Activated B cell treated with CpG ODN at 0.5 μM for 24 hours (primary cell): ENCODE measurements at places on chromosomes 7 and 10.

DNA sequence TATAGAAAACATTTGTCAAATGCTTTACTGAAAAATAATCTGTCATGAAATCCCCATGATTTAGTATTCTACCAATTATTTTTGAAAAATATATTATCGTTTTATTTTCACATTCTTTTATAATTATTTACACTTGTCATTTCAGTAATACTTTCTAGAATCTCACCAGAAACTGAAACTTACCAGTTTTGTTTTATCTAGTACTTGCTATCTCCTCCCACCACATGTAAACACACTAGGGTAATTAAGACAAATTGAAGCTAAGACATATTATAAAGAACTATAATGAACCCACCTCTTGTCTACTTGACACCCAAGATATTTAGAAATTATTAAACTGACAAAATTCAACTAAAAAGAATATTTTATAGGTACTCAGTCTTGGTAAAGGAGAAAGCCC, 51.5 kb upstream of the GRM3 start:
- no peak overlapping the region for H3K4me3 ChIP-seq
- DNase-seq, result no peak
- no peak overlapping the region for H3K27ac ChIP-seq
- no peaks in the 10 kb centered on the region for H3K4me1 ChIP-seq
- H3K36me3 ChIP-seq, result no peaks in the 10 kb centered on the region

- peak overlapping the region; percentile 92 for H3K27ac ChIP-seq
- peaks cover 90% of the 10 kb centered on the region for H3K4me1 ChIP-seq
- DNase-seq, result no peak
- peak overlapping the region; percentile 84 for H3K4me3 ChIP-seq
- H3K36me3 ChIP-seq, result peaks cover 60% of the 10 kb centered on the region
- no peaks in the 10 kb centered on the region for H3K27me3 ChIP-seq
Measured at GRCh38 chr10:96695366-96695765, 24.9 kb downstream of the PIK3AP1 start.

GRCh38 chr10:129552119-129552518, 85.1 kb downstream of the MGMT start:
- peak overlapping the region; percentile 6 for H3K4me3 ChIP-seq
- no peaks in the 10 kb centered on the region for H3K27me3 ChIP-seq
- H3K36me3 ChIP-seq, result peaks cover 19% of the 10 kb centered on the region
- H3K4me1 ChIP-seq, result peaks cover 19% of the 10 kb centered on the region

GRCh38 chr10:72248468-72249151, 25.1 kb upstream of the DDIT4 start:
- DNase-seq, result peak; percentile 54
- H3K4me1 ChIP-seq, result peaks cover 85% of the 10 kb centered on the region
- no peaks in the 10 kb centered on the region for H3K36me3 ChIP-seq
- H3K27ac ChIP-seq, result peak overlapping the region; percentile 97
- no peaks in the 10 kb centered on the region for H3K27me3 ChIP-seq

DNA sequence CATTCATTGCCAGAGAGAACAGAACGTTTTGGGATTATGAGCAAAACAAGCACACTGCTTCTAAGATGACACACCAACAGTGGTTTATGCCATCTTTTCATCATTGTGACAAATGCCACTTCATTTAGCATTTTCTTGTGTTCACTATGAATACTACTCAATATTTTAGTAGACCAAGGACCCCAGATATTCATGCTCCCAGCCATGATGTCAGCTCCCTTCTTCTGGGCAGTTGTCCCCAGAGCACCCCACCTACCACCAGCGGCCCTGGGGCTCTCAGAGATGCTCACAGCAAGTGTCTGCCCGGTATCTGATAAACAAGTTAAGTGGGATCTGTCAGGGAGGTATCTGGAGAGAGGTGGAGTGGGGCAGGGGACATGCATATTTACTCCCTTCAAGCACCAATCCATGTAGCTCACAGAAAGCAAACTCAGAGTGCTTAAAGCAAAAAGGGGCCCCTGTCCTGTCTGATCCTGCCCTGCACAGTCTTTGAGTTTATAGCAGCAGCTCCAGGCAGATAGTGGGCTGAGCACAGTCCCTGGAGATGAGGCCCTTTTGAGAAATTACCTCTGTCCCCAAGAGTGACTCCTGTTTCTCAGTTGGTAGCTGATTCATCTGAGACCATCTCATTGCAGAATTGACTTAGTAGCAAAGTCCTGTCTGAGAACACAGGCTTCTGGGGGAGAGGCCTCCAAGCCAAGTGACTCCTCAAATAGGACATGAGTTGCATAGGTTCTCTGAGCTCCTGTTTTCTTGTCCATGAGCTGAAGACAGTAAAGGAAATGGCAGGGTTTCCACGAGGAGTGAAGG, 281.8 kb upstream of the KLF6 start:
- H3K36me3 ChIP-seq, result no peaks in the 10 kb centered on the region
- no peak for DNase-seq
- H3K4me1 ChIP-seq, result no peaks in the 10 kb centered on the region

- no peak overlapping the region for H3K27ac ChIP-seq
- H3K4me3 ChIP-seq, result no peak overlapping the region
Measured at GRCh38 chr7:48511080-48511479, 339.8 kb downstream of the ABCA13 start.

GRCh38 chr10:37476285-37476684, 350.9 kb downstream of the ANKRD30A start:
- DNase-seq, result no peak
- no peak overlapping the region for H3K27ac ChIP-seq
- no peak overlapping the region for H3K4me3 ChIP-seq
- no peaks in the 10 kb centered on the region for H3K4me1 ChIP-seq
- H3K27me3 ChIP-seq, result no peaks in the 10 kb centered on the region
- no peaks in the 10 kb centered on the region for H3K36me3 ChIP-seq

DNA sequence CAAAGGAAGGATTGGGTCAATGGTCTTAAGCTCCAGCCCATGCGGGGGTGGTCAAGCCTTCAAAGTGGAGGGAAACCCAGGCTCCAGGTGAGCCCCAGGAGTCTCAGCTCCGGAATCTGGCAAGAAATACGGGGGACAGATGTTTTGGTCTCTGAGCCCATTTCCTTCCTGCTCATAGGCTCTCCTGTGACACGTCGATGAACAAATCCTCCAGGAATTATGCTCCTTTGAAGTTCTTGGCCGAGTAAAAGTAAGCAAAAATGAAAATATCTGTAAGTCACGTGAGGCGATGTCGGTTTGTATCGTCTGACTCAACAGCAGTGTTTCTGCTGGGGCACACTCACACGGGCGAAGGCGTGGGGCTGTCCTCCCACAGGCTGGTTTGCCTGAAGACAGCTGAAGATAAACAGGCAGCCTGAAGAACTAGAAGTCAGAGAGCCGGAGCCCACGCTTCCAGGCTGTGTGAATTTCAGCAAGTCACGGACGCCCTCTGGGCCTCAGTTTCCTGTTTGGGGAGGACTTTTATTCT, 52.6 kb upstream of the SMNDC1 start:
- peak overlapping the region; percentile 82 for H3K4me3 ChIP-seq
- H3K27ac ChIP-seq, result peak overlapping the region; percentile 99
- no peaks in the 10 kb centered on the region for H3K27me3 ChIP-seq
- H3K36me3 ChIP-seq, result no peaks in the 10 kb centered on the region
- peak; percentile 38 for DNase-seq

DNA sequence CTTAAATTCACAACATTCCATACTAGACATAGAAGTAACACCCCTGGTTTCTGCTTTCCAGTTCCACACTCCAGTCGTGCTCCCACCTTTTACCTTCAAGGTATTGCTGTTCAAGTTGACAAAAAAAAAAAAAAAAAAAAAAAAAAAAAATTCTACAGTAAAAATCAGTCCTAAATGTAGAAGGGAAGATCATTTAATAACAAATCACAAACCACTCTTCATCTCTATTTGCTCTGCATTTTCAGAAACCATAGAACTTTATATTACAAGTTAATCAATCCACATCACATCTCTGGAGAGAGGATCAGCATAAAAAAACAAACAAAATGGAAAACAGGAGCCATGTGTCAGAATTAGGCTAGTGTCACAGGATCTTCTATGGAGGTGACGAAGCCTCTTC, 206.3 kb upstream of the KLF14 start:
- peaks cover 84% of the 10 kb centered on the region for H3K36me3 ChIP-seq
- peaks cover 86% of the 10 kb centered on the region for H3K4me1 ChIP-seq
- peak overlapping the region; percentile 27 for H3K27ac ChIP-seq
- no peaks in the 10 kb centered on the region for H3K27me3 ChIP-seq

GRCh38 chr7:137818036-137818435, 28.7 kb downstream of the DGKI start:
- no peaks in the 10 kb centered on the region for H3K36me3 ChIP-seq
- DNase-seq, result no peak
- no peaks in the 10 kb centered on the region for H3K4me1 ChIP-seq
- no peak overlapping the region for H3K4me3 ChIP-seq
- peaks cover 7% of the 10 kb centered on the region for H3K27me3 ChIP-seq
- no peak overlapping the region for H3K27ac ChIP-seq

- no peaks in the 10 kb centered on the region for H3K27me3 ChIP-seq
- H3K27ac ChIP-seq, result no peak overlapping the region
- no peak overlapping the region for H3K4me3 ChIP-seq
- H3K36me3 ChIP-seq, result no peaks in the 10 kb centered on the region
Measured at GRCh38 chr7:30664184-30664885, 17.9 kb downstream of the CRHR2 start.

- H3K27ac ChIP-seq, result no peak overlapping the region
- H3K4me3 ChIP-seq, result no peak overlapping the region
- peaks cover 79% of the 10 kb centered on the region for H3K36me3 ChIP-seq
Measured at GRCh38 chr7:157359581-157359980, 22.8 kb downstream of the DNAJB6 start.

- no peaks in the 10 kb centered on the region for H3K4me1 ChIP-seq
- no peak overlapping the region for H3K4me3 ChIP-seq
- H3K27me3 ChIP-seq, result no peaks in the 10 kb centered on the region
- no peak for DNase-seq
- H3K36me3 ChIP-seq, result no peaks in the 10 kb centered on the region
Measured at GRCh38 chr7:71611986-71612385, 480.0 kb downstream of the GALNT17 start.

GRCh38 chr10:81013771-81014170, 476.1 kb downstream of the SH2D4B start:
- DNase-seq, result no peak
- H3K36me3 ChIP-seq, result no peaks in the 10 kb centered on the region
- no peaks in the 10 kb centered on the region for H3K4me1 ChIP-seq
- no peak overlapping the region for H3K27ac ChIP-seq
- peaks cover 4% of the 10 kb centered on the region for H3K27me3 ChIP-seq

- peaks cover 4% of the 10 kb centered on the region for H3K27me3 ChIP-seq
- DNase-seq, result no peak
- no peak overlapping the region for H3K4me3 ChIP-seq
- no peak overlapping the region for H3K27ac ChIP-seq
Measured at GRCh38 chr7:134907639-134908038, 78.7 kb upstream of the AGBL3 start.

DNA sequence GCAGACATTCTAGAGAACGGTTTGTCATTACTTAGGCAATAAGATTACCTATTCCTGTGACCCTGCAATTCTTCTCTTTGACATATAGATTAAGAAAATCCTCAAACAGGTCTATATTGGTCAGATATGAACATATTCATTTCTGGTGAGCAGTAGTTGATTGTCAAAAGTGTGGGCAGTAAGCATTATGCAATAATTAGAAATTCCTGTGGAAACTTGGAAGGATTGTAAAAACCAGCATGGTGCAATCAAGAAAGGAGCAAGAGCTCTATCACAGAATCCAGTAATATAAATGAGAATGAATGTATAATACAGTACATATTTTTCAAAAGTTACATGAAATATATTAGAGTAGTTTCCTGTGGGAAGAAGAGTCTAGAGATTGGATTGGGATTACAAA, 406.5 kb downstream of the SUGCT start:
- H3K27ac ChIP-seq, result no peak overlapping the region
- no peaks in the 10 kb centered on the region for H3K4me1 ChIP-seq

- H3K27ac ChIP-seq, result no peak overlapping the region
- no peak for DNase-seq
- H3K36me3 ChIP-seq, result peaks cover 11% of the 10 kb centered on the region
- no peaks in the 10 kb centered on the region for H3K27me3 ChIP-seq
Measured at GRCh38 chr10:102505462-102506115, 1.8 kb downstream of the SUFU start.

DNA sequence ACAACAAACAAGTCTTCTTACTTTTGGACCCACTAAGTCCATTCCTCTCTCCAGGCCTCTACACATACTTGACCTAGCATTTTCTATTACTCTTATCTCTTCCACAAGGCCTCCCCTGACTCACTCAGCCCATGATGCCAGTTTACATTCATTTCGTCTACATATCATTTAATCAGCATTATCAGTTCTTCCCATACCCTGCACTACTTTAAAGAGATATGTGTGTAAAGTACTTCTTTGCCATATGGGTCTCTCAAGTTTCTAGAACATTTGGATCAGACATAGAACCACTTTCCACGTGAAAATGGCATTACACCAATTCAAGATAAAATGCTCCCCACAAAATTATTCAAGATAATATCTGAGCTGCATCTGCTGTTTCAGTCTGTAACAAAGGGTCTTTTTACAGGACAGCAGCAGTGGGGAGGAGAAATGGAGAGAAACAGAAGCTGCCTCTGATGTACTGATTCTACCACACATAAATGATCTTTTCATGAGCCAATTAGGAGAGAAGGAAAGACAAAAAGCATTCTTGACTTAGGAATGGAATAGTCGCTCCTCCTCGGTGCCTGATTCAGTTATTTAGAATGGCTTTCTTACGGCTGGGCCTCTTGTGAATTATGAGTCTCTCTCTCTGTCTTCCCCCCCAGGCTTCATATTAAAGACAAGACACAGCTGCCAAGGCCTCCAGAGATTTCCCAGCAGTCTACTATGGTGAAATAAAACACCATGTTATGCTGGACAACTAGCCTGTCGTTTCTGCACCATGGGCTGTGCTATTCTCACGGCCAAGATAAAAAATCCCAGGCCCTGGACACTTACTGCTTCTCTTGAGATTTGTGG, 46.9 kb upstream of the SEPTIN7 start:
- no peaks in the 10 kb centered on the region for H3K27me3 ChIP-seq
- no peaks in the 10 kb centered on the region for H3K36me3 ChIP-seq
- no peak for DNase-seq
- no peak overlapping the region for H3K27ac ChIP-seq

DNA sequence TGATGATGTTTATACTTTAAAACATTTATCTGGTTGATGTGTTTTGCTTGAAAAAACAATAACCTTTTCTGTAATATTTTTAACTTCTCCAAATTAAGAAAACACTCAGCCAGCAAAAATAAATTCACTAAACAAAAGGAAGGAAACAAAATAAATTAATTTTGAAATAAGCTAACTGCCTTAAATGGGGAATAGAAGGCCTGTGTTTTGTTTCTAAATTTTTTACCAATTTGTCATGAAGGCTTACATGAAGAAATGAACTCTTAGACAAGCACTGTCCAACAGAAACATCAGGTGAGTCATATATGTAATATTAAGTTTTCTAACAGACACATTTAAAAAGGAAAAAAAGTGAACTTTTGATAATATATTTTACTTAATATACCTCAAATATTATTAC, 68.5 kb downstream of the LRRN3 start:
- H3K27me3 ChIP-seq, result no peaks in the 10 kb centered on the region
- no peak overlapping the region for H3K27ac ChIP-seq
- no peak overlapping the region for H3K4me3 ChIP-seq
